MCF 10A (cell line): ENCODE measurements at places on chromosomes 2 and 18.
A peak's percentile ranks its signal among the peaks of the same experiment; 100 is the strongest.

GRCh38 chr18:76993573-76993972, 139.0 kb downstream of the MBP start:
- no peak for DNase-seq

GRCh38 chr18:70333316-70333715, 44.5 kb downstream of the SOCS6 start:
- DNase-seq = no peak

DNA sequence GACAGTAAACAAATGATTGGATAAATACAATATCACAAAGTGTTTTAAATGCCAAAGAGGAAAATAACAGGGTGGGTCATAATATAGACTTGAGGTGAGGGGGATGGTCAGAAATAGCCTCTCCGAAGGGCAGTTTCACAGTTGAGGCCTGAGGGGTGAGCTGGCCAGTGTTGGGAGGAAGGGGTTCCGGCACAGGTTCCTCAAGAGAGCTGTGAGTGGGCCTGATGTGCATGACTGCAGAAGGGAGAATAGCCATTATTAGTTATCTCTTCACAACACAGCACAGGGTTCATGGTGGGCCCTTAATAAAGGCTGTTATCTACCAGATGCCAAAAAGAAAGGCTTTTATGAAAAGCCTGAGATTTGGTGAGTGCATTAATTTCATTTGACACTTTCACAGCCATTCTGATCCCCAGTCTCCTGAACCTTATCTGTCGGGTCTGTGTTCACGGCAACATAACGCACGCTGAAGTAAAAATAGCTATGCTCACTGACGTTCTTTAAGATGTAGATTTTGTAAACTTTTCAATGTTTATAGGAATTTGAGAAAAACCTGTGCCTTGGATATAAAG, 39.6 kb downstream of the POLR1A start:
- no peak for DNase-seq

GRCh38 chr2:197784956-197785941, at the start of gene BOLL:
TSS of gene BOLL (minus strand) at chr2:197785319. CDS start at chr2:197781850, 3,469 bp downstream.
- DNase-seq = no peak

DNA sequence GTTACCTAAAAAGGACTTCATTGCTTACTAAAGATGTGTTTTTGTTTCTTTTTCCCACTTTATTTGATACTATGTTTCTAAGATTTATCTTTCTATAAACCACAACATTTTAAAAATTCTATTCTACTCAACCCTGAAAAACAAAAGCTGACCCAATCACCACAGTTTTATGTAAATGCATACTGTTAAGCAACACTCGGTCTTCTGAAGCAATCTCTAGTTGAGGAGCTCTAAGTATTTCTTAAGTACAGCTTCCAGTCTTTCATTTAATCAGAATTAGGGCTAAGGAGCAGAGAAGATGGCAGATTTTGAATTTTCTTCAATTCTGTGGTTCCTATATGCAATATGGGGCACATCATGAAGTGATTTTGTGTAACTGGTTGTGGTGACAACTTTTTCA, 72.2 kb upstream of the SLC4A10 start:
- peak; percentile 17 for DNase-seq

DNA sequence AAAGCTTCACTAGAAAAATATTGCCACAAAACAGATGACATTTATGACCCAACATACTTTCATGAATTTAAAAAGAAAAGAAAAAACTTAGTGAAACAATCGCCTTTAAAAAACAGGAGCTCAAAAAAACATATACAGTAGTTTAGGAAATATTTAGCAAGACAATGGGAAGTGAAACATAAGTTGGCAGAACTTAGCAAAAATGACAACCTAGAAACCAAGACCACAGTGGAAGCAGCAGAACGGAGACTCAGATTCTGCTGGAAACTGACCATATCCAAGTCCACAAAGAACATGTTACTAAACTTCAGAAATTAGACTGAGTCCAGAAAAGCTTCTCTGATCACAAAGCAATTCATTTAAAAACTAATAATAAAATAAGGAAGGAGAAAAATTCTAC, 41.8 kb upstream of the CTAGE1 start:
- no peak for DNase-seq

DNA sequence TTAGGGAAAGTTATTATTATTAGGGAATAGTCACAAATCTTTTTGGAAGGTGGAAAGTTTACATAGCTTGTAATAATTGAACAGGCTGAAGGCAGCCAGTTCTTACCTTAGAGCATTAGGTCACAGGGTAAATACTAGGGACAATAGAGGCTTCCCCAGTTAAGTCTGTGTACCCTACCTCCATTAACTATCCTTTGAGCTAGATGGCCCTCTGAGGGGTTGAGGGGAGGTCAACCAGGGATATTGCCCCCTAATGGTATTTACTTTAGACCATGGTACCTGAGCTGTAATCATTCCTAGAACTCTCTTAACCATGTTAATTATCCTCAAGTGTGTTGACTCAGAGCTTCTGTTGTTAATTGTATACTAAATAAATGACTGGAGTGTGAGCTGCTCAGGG, 120.5 kb upstream of the SCN7A start:
- DNase-seq = no peak

DNA sequence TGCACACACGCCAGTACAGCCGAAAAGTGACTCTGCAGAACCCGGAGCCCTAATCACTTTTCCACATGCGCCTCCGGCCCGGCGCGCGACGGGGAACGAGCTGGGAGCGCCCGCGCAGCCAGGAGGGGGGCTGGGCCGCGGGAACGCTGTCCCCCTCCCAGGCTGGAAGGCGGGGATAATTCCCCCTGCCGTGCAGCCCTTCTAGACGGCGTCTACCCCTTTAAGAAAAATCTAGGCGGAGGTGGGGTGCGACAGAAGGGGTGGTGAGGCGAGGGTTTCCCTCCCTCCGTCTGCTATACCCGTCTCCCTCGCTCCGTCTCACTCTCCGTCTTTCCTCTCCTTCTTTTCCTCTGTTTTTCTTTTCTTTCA, 2.4 kb downstream of the CYP26B1 start:
- peak; percentile 81 for DNase-seq

- no peak for DNase-seq
These were observed 180.4 kb downstream of the CYRIA start for GRCh38 chr2:16485251-16485650.

GRCh38 chr2:71829008-71829407, 318.7 kb downstream of the CYP26B1 start:
- no peak for DNase-seq

GRCh38 chr18:64270121-64270520, 121.2 kb upstream of the LINC00305 start:
- no peak for DNase-seq

- DNase-seq = no peak
These were observed 394.9 kb upstream of the ZEB2 start for GRCh38 chr2:144914622-144915318.

DNA sequence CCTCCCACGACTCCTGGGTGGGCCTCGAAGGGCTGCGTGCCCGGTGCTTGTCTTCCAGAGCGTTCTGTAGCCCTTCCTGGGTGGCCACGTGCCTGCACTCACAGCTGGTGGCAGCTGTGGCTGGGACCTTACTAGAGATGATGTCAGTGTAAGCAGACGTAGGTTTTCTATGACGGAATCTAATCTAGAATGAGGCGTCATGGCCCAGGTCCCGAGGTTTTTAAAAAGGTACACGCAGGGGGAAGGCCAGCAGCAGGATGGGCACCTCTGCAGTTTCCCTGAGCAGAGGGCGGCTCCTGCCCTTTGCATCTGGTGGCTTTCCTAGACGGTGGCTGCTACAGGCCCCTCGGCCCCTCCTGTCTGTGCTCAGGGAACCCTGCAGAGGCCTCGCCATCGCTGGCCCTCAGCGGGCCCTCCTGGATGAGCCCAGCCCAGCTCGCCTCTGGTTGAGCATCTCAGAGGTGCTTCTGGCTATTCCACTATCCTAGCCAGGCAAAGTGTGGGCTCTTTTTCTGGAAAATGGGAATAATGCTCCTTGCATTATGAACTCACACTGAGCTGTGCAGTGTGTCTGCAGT, 49.6 kb upstream of the PXDN start:
- DNase-seq = no peak

GRCh38 chr2:158043181-158043948, 58.3 kb upstream of the UPP2 start:
- DNase-seq = peak; percentile 47

DNA sequence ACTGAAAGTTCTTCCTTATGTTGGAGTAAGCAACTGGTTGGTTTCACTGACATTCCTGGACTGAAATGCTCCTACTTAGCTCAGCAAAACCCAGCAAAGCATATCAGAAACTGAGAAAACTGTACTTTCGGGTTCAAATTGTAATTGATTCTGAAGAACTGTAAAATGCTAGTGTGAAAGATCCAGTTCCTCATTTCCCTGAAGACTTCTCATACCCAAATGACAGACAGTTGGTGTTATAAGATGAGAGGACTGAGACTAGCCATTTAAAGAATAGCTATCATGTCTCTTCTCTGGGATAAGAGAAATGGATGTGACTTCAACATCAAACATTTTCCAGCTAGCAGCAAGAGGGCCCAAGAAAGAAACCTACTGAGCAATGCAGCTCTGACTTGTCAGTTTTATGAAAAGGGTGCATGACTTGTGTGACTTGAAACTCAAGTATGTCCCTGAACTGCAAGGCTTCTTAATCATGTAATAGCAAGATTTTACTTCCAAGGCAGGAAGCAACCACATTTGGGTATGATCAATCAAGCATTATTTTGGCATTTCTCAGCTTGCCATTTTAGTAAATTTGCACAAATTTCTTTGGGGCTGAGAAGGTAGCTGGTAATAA, 420.3 kb upstream of the MMADHC start:
- DNase-seq = no peak

DNA sequence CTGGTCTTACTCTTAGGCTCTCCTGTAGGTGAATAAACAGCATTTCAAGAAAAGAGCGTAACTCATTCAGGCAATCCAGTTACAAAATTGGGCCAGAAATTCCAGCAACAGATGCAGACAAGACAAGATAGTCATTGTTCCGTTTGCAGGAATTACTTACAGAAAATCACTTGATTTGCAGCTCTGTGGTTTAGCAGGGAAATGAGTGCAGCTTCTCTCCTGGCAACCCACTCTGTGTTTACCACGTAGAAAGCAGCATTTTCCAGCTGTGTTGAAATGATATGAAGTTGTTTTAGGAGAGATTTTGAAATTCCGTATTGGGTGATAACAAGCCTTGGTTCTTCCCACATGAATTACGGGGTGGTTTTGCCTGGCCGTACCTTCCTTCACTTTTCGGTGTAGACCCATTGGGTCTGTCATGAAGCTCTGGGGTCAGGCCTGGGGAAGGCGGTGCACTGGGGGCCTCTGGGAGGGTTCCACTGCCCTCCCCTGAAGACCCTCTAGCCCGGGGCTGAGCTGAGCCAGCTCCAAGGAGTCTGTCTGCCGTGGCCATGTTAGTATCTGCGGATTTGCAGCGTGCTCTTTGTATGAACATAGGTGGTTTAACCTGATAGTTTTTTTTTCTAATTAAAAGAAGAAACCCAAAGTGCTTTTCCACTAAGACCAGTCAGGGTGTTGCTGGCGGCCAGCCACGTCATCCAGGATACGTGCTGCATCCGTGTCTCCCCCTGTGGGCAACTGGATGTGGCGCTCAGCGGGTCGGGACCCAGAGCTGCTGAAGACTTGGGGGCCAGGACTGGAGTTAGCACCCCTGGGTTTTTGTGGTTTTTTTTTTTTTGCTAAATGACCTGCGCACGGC, 58.9 kb upstream of the KCNG2 start:
- no peak for DNase-seq

GRCh38 chr18:67300498-67300897, 216.0 kb downstream of the DSEL start:
- DNase-seq = no peak

GRCh38 chr2:68769586-68770270, 35.1 kb downstream of the ARHGAP25 start:
- DNase-seq = no peak

GRCh38 chr2:11677136-11678055, 7.4 kb upstream of the NTSR2 start:
- DNase-seq = no peak

GRCh38 chr2:8805278-8806210, 31.9 kb downstream of the KIDINS220 start:
- DNase-seq = no peak

DNA sequence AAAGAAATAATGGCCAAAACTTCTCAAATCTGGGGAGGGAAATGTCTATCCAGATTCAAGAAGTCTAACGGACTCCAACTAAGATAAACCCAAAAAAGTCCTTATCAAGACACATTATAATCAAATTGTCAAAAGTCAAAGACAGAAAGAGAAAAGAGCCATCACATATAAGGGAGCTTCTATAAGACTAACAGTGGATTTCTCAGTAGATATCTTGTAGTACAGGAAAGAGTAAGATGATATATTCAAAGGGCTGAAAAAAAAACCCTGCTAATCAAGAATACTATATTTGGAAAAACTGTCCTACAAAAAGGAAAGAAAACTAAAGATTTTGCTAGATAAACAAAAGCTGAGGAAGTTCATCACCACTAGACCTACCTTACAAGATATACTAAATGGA, 35.4 kb downstream of the TMEM247 start:
- DNase-seq = no peak

GRCh38 chr18:8084160-8084559, 517.0 kb downstream of the PTPRM start:
- DNase-seq = peak; percentile 71

DNA sequence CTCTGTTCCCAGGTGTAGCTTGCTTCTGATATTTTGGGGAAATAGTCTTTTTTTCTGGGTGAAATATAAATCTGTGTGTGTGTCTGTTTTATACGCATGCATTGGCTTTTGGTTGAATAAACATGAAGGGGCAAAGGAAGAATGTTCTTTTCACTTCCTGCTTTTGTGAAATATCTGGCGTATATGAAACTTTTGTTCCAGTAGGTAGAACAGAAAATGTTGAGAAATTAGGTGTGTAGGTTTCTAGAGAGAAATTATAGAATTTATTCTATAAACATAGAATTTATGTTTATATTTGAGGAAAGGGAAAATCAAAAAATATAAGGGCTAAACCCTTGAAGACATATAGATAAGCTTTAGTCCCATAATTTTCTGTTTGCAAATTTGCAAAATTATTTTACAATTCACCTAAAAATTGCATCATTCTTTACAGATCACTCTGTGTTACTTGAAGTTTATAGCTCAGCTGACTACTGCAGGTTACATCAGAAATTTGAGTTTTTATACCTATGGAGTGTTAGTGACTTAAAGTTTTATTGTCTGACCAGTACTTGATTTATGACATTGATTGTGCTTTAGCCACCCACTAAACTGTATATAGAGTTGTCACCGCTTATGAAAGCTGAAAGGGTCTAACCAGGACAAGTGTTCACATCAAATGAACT, 116.1 kb downstream of the FAM117B start:
- DNase-seq = peak; percentile 32
